ENCODE measurements at places on chromosomes 5 and 9.
A peak's percentile ranks its signal among the peaks of the same experiment; 100 is the strongest.

DNA sequence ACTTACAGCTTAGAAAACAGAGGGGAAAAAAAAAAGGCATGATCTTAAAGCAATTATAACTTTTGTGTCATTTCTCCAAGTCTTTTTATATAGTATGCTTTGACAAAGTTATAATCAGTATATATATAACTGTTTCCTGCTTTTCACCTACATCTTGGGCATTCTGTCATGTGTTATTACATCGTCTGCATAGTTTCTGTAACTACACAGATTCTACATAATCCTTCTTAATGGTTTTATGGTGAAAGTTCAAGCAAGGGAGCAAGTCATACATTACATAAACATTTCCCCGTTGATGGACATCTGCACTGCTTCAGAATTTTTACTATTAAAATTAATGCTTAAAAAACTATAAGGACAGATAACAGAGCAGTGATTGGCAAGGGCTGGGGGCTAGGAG is 12.1 kb downstream of the FEM1C start:
- DNase-seq = no peak

GRCh38 chr5:77230727-77231470 is 20.4 kb downstream of the PDE8B start:
- no peak for DNase-seq

DNA sequence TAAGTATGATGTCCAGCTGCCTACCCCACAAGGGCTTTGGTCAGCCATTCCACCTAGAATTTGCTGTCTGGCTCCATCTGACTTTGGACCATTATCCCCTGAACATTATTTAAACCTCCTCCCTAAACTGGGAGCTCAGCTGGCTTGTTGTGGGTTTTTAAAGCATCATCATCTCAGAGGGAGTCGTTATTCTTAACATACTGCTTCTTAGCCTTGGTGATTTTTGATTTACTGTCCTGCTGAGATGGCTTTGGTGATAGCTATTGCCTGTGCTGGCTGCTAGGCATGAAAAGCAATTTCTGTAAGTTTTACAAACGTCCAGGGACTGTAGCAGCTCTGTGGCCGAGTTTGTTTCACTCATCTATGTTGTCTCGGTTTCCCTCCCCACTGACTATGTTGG is 256.1 kb downstream of the NR3C1 start:
- DNase-seq = no peak

DNA sequence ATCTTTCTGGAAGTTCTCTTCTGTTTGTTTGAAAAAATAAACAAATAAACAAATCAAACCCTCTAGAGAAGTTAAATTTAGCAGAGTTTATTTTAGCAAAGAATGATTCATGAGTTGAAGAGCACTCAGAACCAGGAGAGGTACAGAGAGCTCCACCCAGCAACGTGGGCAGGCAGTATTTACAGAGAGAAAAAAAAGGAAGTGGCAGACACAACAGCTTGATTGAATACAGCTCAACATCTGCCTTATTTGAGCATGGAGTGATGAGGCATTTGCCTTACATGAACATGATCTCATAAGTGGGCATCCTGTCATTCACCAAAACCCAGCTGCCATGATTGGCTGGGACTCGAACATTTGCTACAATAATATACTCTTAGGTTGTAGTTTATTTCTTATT is 381.6 kb upstream of the ADAMTS16 start:
- peak; percentile 51 for DNase-seq

DNA sequence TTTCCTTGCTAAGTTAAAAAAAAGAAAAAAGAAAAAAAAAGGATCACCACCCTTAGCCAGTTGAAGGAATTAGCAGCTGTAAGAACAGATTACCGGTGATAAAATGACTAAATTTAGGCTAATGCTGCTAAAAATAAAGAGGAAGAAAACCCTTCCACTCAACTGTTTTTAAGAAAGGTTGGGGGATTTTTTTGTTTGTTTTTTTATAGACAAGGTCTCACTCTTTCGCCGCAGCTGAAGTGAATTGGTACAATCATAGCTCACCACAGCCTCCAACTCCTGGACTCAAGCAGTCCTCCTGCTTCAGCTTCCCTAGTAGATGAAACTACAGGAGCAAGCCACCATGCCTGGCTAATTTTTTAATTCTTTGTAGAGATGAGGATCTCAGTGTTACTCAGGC is 101.7 kb downstream of the SNCAIP start:
- no peak for DNase-seq

GRCh38 chr9:116323571-116323970 is 170.0 kb downstream of the PAPPA start:
- DNase-seq = no peak

DNA sequence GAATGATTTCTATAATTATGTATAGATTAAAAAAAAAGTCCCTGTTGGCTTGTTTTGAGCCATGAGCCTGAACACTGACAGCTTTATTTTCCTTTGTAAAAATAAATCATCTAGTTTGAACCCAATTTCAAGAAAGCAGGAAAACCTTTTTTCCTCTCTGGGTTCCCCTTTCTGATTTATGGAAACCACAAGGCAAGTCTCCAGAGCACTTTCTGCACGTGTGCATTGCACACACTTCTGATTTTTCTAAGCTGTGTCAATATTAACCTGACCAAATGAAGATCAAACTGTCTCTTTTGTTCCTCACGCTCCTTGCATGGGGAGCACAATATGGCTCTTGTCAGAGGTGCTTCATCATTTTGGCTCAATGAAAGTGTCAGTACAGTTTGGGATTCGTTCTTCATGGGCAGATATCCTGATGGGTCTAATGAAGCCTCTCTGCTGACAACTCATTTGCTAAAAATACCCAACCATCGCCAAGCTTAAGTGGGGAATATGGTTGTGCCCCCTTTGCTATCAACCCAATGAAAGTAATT is 39.2 kb upstream of the PCA3 start:
- DNase-seq = no peak

DNA sequence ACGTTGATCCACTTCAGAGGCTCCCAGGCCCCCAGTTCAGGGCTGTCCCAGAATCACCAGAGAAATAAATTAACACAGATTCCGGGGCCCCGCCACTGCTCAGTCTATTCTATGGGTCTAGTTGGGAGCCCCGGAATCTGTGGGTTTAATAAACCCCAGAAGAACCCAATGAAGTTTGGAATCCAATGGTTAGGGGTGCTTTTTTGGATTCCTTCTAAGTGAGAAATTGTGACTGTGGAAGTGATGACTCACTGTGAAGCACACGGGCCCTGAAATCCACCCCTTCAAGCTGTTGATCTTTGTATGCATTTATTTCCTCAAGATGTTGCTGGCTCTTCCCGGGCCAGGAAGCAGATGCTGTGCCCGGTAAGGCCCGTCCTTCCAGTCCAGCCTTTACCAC is 57.3 kb upstream of the SLC28A3 start:
- no peak for DNase-seq

DNA sequence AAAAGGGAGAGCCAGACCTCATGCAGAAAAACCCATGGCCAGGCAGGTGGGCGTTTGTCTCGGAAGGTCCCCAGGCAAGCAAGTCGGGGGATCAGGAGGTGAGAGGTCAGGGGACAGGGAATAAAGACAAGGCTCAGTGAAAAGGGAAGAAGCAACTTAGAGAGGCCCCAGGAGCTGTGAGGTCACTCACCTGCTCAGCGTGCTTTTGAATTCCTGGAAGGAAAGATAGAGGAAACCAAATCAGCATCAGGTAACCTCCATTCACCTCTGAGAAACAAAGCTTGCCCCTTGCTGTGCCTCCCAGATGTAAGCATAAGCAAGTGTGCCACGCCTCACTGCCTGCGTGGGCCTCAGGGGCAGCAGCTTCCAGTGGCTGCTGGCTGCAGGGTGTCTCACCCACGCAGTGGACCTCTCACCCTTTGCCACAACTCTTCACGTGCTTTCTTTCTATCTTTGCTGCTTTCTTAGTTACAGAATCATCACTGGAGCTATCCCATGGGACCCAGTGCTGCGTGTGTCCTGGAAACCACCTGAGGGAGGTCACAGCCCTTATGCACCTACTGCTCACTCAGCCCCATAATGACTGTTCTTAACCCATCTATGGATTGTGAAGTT is 6.0 kb downstream of the TRIM7 start:
- DNase-seq = no peak

- DNase-seq = peak; percentile 72
These were observed 162.7 kb downstream of the ZNF608 start for GRCh38 chr5:124583469-124584350.

GRCh38 chr9:115849679-115850412 is 303.7 kb upstream of the PAPPA start:
- DNase-seq = no peak

DNA sequence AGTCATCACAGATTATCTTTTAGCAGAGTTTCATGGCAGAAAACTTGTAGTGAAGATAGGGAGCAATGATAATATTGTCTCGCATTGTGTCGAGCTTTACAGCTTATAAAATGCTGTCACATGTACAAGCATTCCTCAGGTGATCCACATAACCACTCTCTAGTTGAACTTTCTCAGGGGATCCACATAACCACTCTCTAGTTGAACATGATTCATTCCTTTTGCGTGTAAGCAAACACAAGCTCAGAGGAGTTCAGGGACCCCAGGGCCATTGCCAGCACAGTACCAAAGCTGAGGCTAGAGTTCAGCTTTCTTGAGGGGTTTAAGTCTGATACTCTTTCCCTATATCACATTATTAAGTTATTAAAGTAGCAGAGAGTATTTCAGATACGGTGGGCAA is 86.7 kb downstream of the CDH6 start:
- no peak for DNase-seq

- DNase-seq = no peak
These were observed 21.0 kb upstream of the SMIM32 start for GRCh38 chr5:136213919-136214493.

DNA sequence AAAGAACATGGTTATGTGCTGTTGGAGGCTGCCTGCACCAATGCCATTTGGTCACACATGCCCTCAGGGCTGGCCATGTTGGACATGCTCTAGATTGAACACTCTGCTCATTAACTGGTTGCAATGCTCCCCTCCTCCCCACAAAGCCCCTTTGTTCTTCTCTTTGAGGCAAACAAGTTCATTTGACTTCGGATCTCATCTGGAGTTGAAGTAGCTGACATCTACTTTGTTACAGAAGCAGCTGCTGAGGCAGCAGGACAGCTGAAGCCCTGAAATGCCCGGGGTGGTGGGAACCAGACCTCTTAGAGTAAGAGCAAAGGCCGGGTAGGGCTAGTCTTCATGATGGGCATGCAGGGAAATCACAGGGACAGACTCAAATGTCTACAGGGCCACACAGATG is 123.5 kb downstream of the APBA1 start:
- DNase-seq = no peak

DNA sequence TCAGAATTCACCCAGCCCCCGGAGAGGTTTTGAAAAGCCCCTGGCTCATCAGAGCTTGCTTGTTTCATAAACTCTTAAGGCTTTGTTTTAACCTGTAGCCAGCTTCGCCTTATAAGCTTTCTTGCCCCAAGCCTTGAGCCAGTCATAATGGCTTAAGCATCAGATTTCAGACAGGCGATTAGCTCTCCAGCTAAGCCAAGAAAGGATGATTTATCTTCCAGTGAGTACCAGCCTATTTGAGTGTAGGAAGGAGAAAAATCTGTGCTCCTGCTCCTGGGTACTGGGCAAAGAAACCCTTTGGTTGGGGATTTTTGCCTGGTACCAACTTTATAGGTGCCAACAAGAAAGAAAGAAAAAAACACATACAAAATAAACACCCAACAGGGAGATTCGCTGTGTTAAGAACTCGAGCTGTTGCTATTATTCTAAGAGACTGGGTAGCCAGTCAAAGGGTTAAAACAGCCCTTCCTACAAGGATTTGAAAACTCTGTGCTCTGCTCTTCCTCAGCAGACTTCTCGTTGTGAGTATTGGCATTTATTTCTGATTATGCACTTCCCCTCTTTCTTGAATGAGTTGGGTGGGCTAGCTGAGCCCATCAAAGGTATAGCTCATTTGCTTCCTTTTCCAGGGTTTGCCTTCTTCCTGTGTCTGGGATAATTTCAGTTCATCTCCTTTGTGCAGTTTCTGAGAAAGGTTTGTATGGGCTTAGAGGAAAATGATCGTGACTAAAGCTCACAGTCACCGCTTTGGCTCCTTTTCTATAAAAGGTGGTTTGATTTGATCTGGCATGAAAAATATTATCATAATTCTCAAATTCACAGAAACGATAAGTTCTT is 157.2 kb upstream of the DMRT1 start:
- DNase-seq = peak; percentile 16

DNA sequence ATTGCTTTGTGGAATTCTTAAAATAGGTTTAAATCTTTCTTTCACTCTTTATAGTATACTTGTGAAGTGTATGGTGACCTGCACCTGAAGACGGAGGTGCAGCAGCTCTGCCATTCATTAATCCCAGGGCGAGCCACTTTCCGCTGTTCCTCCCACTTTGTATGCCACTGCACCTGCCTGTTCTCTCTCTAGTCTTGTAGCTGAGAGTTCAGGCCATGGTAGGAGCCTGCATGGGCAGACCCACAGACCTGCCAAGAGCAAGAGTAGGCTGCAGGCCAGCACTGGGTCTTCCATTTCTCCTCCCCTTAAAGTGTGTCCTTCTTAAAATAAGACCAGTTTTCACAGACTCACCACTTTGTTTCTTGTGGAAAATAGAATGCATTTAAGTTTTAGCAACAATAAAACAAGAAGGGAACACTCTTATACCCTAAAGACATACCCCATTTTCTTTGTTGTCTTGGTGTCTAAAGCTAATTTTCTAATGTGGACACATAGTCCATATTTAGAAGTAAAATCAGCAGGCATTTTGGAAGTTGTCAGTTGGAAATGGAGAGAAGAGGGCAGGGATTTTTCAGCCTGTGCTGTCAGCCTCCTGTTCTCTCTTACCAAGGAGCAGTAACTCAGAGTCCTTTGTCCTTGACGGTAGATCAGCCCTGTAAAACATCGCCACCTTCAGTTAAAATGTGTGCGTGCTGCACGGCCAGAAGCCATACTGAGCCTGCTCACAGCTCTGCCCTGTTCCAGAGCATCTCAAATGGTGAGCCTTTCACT is 103.2 kb downstream of the SNCAIP start:
- DNase-seq = peak; percentile 44

DNA sequence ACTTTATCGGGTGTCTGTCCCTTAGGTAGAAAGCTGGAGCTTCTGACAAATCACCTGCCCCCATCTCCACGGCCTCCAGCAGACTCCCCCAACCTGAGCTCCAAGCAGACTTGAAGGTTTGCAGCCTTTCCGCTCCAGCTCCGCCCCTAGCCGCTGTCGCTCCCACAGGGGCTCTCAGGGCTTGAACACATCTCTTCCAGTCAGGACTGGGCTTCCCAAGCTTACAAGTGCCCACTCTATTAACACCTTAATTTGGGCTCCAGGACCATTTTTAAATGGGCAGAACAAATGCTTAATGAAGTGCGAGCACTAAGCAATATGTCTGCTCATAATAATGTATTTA is 17.2 kb upstream of the SLC25A51 start:
- DNase-seq = no peak

DNA sequence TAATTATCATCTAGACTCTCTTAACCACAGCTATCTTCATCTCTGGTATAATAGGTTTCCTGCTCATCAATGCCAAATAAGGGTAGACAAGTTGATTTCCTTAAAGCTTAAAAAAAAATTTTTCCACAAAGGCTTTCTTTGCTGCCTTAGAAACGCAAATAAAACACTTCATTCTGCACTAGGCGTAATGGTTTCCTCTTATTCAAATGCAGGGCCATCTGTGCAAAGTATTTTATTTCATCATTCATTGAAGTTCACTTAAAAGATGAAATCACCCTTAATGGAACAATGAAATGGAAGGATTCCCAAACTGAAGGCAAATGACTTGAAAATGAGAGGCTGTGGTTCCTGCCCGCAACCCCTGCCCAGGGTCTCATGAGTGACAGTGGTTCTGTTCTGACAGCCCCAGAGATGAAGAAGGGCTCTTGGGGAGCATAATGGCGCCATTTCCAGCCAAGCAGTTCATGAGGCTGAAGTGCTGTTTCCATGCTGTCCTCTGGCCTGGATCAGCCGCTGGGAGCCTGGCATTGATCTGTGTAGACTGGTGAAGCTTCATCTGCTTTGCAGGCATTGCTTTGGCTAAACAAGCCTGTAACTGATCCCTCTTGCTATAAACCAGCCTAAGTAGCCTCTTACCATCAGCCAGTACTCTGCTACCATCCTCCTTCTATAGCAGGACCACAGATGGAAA is 276.9 kb upstream of the WWC1 start:
- peak; percentile 74 for DNase-seq
